ENCODE measurements at places on chromosomes 5 and 9.

GRCh38 chr9:98316445-98317133 lies 61.1 kb upstream of the TBC1D2 start:
- no peak overlapping the region for H3K27ac ChIP-seq
- no peaks in the 10 kb centered on the region for H3K36me3 ChIP-seq
- H3K4me1 ChIP-seq, result no peaks in the 10 kb centered on the region
- peaks cover 26% of the 10 kb centered on the region for H3K27me3 ChIP-seq

- peaks cover 15% of the 10 kb centered on the region for H3K4me1 ChIP-seq
- H3K27me3 ChIP-seq, result no peaks in the 10 kb centered on the region
- no peak overlapping the region for H3K4me3 ChIP-seq
- H3K27ac ChIP-seq, result no peak overlapping the region
- H3K36me3 ChIP-seq, result no peaks in the 10 kb centered on the region
- no peak for DNase-seq
These were observed 831 bp downstream of the KLHL3 start for GRCh38 chr5:137734962-137735554.

GRCh38 chr5:124341066-124341858 lies 405.2 kb downstream of the ZNF608 start:
- H3K27ac ChIP-seq, result no peak overlapping the region
- DNase-seq, result no peak
- H3K36me3 ChIP-seq, result no peaks in the 10 kb centered on the region
- H3K4me3 ChIP-seq, result no peak overlapping the region
- H3K27me3 ChIP-seq, result no peaks in the 10 kb centered on the region

GRCh38 chr9:84283946-84284345 lies 56.6 kb downstream of the SLC28A3 start:
- H3K4me1 ChIP-seq, result no peaks in the 10 kb centered on the region
- H3K36me3 ChIP-seq, result no peaks in the 10 kb centered on the region
- peaks cover 2% of the 10 kb centered on the region for H3K27me3 ChIP-seq

All from effector memory CD8-positive, alpha-beta T cell (primary cell).